ENCODE measurements at places on chromosomes 2 and 18.

DNA sequence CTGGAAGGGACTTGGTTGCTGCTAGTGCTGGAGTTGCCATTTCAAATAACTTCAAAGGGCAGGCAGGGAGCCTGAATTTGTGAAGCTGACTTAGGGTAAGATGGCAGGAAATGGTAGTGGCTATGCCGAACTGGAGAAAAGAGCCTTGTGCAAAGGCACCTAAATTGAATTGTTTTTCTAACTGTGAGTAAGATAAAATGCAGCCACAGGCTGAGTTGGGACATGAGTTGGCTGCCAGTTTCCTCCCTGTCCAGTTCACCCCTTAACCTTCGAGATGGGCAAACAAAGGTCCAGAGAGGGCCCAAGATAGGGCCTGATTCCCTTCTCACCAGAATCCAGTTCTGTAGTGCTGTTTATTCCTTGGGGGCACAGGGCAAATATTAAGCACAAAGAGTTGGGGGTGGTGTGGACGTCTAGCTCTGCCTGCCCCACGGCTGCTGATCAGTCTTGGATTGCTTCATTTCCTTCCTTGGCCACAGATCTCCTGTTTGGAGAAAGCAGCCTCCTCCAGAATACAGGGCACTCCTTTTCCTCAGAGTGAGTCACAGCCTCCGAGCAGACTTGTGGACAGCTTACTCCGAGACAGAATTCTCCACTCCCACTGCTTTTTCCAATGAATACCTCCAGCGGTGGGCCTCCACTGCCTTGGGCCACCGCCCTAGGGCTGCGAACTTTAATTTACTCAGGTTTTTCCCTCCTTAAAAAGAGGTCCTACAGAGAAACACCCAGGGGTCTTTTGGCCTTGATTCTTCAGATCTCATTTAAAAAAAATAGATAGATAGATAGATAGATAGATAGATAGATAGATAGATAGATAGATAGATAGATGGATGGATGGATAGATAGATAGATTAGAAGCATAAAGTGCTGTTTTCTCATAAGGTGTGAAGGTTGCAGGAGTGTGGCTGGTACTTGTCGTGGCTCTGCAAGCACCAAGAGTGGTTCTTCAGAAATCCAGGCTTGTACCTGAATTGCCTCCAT, 18.4 kb upstream of the SLC20A1 start:
- no peak for DNase-seq

- DNase-seq = no peak
These were observed 55.1 kb downstream of the MREG start for GRCh38 chr2:215958257-215958656.

- DNase-seq = no peak
These were observed 207.0 kb upstream of the HAAO start for GRCh38 chr2:42999391-42999841.

- no peak for DNase-seq
These were observed 287.2 kb upstream of the GYPC start for GRCh38 chr2:126368758-126369157.

DNA sequence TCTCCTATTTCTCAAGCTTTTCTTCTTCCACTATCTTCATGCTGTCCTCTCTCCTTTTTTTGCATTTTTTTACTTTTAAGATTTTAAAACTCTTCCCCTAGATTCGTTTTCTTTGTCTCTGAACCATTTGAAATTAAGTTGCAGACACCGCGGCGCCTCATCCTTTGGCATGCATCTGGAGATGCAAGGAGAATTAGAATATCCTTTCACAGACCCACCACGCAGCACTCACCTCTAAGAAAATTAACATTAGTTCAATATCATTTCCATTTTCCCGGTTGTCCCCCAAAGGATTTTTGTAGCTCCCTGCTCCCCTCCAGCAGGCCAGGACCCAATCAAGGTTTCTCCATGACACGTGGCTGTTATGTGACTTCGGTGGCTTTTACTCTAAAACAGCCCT, 88.8 kb downstream of the C1QL2 start:
- DNase-seq = no peak

DNA sequence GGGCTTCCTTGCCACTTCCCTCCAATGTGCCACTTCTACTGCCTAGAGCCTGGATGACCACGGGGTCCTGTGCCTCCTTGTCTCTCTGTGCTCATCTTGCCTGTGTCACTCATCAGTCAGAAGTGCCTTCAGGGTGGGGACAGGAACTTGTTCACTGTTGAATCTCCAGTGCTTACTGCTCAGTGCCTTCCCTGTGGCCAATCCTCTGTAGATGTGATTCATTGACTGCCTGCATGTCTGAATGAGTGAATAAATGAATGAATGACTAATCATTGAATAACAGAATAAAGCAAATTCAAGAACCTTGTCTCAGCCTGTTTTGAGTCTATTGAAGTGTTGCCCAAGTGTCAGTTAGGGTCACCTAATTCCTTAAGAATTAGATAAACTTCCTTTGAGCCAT, 42.3 kb upstream of the FAM136A start:
- DNase-seq = no peak

DNA sequence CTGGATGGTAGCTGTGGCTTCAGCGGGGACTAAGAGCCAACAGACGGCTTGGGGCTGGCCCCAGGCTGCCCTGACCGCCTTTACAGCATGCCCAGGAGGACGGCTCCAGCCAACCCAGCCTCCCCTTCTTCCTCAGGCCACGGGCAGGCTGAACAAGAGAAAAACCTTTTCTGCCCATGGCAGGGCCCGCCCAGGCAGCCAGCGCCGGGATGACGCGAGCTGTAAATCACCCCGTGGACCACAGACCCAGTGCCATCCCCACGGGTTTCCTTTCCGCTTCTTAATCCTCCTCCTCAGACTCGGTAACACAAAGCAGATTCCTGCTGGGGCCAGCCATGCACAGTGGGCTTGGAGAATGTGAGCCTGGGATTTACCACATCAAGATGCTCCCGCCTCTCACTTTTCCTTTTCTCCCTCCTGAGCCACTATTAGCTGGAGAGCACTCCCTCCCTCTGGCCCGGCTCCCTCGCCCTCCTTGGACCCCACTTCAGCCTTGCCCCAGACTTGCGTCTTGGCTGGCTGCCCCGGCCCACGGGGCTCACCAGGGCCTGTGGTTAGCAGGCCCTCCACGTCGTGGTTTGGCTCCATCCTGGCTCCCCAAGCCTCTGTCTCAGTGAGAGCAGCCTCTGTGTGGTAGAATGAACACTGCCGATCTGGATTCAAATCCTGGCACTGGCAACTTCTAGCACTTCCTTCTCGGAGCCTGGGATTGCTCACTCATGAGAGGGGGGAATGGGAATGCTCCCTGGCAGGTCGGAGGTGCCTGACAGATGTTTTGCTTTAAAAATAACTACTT, 31.4 kb downstream of the ATOH8 start:
- no peak for DNase-seq

- no peak for DNase-seq
These were observed 30.1 kb upstream of the CCL20 start for GRCh38 chr2:227783404-227784138.

DNA sequence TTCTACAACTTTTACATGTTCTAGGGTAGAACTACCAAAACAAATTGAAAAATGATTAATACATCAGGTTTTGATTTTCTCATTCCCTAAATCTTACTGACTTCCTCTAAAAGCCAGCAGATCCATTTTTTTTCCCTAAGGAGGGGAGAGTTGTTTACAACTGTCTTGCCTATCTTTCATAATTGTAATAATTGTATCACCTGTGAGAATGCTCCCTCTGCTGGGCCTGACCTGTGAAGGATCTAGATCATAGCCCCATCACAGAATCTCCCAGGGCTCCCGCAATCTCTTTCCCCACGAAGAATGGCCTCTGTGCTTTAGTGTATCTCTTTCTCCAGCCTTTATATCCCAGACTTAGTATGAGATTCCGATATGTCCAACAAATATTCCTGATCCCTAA, 9.1 kb downstream of the LOXL3 start:
- no peak for DNase-seq

- no peak for DNase-seq
These were observed 75.0 kb downstream of the TMEM247 start for GRCh38 chr2:46554397-46554796.

GRCh38 chr2:106127776-106128268, 66.3 kb downstream of the UXS1 start:
- no peak for DNase-seq

- DNase-seq = no peak
These were observed 2.1 kb downstream of the PCBP1 start for GRCh38 chr2:70089220-70089982.

DNA sequence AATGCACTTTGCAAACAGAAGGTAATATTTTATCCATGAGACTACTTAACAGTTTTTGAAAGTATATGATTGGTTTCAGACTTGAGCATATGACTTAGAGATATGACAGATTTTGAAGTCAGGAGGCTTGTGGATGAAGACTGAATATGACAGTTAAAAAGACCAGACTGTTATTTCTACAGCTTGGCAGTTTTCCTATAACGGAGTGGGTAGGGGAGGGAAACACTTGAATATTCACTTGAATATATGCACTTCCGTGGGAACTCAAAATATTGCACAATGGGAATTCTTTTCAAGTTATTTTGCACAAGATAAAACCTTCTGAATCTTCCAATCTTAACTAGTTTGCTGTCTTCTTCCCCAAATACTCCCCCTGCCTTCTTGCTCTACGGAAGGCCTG, 64.6 kb upstream of the ACKR3 start:
- DNase-seq = no peak

DNA sequence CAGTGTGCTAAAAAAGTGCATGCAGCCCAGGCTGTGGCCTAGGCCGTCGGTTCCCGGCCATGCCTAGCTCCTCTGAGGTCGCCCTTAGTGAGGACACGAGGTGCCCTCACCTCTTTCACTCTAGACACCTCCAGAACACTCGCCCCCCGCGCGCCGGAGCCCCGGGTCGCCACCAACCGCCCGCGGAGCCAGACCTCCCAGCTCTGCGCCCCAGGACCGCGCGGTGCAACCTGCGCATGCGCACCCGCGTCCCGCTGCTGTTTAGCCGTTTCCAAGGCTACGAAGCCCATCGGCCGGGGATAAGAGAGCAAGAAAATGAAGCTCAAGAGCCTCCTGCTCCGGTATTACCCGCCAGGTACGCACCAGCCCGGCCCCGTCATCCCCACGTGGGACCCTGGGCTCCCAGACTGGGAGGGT, at the start of gene DAW1:
TSS of gene DAW1 (plus strand) at position 257 of the 417 bp plus-strand sequence. CDS start at position 316, 59 bp downstream.
- peak; percentile 31 for DNase-seq

DNA sequence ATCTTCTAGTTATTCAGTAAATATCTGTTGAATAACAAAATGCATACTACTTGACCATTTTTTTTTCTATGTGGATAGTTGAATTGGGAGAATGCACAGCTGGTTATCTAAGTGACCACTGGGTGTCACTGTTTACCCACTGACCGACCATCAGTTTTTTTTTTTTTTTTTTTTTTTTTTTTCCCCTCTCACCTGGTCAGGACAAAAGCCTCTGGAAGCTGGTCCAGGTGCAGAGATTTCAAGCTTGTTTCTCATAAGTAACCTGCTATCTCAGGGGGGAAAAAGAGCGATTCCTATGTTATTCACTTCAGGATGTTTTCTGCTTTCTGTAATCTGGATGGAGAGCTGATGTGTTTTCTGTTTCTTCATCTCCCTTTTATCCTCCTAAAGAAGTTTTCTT, 256.0 kb downstream of the DCDC2C start:
- no peak for DNase-seq

DNA sequence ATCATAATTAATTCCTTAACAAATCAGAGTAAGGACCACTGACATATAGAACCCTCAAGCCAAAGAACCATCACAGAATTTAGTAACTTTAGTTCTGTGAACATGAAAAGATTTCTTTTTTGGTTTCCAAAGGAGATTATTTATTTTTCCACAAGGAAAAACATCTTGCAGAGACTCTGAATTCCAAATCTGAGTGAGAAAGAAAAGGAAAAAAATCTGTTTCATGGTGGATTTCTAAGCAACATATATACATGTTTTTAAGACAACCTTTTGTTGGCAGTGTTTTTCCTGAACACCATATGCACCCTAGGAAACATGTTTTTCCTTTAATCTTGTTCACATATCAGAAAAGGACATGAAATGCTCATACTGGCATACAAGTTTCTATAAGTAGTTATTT, 149.8 kb downstream of the AGPS start:
- DNase-seq = no peak

DNA sequence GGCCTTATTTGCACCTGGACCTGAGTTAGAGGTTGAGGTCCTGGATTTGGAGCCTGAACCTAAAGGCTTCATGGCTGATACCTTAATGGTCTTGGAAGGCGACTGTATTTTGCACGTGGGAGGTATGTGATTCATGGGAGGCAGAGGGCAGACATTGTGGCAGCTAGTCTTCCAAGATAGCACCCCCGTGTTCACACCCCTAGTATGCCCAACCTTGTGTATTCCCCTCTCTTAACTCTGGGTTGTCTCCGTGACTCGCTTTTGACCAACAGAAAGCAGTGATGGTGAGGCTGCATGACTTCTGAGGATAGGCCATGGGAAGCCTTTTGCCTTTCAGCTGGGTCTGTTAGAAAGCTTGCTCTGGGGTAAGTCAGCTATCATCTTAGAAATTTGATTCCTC, 45.8 kb upstream of the HAAO start:
- no peak for DNase-seq

DNA sequence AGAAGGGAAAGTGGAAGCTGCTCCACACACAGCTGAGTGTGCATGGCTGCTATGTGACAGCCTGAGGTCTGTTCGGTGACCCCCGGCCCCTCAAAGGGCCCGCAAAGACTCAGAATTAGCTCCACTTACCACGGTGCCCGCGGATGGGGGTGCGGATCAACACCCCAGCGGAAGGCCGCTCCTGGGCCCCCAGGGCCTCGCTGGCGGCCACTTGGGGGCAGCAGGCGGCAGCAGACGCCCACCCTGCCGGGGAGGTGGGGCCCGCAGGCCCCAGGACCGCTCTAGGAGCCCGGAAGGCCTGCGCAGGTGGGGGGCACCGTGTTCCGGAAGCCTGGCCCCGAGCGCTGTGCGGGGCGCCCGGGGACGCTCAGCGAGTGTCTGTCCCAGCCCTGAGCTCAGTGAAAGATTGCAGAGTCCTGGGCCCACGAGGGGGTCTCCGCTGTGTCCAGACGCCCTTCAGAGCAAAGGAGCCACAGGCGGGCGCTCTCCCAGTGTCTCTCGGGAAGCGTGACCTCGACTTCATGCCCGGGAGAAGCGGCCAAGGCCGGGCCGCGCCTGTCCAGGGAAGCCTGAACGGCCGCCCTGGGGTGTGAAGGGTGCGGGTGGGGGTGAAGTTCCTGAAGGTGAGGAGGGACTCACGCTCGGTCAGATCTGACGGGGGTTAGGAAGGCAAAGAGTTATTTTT, 118.7 kb downstream of the VAPA start:
- DNase-seq = no peak

DNA sequence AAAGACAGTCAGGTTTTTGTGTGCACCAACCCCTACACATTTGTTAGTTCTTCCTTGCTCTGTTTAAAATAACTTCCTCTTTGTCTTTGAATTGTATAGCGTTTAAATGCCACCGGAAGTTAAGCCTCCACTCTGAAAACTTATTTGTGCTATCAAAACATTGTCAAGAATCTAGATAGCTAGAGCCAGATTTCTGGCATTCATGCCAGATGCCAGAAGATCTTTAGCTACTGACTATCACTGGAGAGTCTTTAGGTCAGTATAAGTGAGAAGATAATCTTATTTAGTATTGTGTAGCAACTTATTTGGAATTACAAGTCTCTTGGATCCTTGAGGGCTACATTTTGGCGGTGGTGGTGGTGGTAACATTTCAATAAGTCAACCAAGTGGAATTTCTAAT, 63.4 kb upstream of the ADAM23 start:
- DNase-seq = no peak

GRCh38 chr18:76524477-76524876, 29.4 kb upstream of the ZNF516 start:
- DNase-seq = no peak

Measured in stimulated activated CD4-positive, alpha-beta T cell treated with anti-CD3 and anti-CD28 coated beads, Interleukin-1b, Interleukin-23, amount 100 ng/mL, for 4 hours (primary cell).